ENCODE measurements at places on chromosomes 2 and 18.
A peak's percentile ranks its signal among the peaks of the same experiment; 100 is the strongest.

DNA sequence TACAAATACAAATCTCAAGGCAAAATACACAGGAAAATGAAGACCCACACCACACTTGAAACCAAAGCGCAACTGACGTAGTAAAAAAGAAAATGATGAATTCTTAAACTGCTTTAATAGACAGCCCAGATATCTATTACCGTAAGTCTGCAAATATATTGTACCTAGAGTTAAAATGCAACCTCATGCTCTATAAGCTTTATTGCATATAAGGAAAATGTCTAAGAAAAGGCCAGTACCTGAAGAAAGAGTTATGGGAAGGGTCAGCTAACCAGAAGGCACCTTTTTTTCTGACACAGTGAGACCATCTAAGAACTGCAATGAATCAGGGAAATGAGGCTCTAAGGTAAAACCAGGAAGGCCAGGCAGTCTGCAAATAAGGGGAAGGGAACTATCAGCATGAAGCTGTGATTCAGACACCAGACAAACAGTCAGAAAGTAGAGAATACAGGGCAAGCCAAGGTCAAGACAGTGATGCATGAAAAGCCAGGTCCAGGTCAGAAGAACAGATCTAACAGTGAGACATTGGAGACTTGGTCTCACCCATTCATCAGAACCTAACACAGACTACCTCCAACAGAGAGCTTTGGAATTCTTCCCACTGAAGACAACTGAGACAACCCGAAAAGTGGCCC lies 46.9 kb downstream of the PDE11A start:
- DNase-seq, result no peak

DNA sequence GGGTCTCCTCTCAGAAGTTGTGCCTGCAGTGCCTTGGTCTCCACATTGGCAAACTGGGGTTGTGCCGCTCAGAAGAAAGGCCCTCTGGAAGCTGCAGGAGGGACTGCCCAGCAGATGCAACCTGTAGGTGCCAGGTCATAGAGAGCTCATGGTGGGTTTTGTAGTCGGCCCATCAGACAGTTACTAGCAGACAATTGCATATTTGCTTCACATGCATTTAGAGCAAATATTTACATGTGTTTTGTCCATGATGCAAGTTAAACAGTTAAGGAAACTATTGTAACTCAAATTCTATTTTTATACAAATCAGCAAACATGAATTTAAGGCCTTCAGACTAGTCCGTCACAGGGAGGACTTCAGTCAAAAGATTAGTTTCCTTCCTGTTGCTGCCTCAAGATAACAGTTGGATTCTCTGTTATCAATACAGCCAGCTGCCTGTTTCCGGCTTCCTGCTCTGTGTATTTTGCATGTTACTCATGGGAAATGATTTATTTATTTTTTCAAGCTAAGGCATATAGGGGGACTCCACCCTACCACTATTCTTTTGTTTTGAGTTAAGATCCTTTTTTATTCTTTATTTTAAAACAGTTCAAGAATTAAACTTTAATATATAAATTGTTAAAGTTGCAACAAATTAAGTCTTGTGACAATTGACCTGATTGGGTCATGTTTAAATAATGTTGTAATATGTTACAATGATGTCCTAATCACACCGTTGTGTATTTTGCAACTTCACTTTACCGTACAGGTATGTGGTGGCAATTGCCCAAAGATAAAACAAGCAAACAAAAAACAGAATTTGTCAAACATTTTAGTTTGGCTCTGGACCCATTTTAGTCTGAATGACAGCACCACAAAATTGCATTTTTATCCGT lies 133.5 kb downstream of the SPTBN1 start:
- no peak for DNase-seq

GRCh38 chr2:3762771-3763447 lies 59.5 kb downstream of the DCDC2C start:
- no peak for DNase-seq

GRCh38 chr18:78902795-78903435 lies 76.7 kb upstream of the SALL3 start:
- DNase-seq, result no peak

DNA sequence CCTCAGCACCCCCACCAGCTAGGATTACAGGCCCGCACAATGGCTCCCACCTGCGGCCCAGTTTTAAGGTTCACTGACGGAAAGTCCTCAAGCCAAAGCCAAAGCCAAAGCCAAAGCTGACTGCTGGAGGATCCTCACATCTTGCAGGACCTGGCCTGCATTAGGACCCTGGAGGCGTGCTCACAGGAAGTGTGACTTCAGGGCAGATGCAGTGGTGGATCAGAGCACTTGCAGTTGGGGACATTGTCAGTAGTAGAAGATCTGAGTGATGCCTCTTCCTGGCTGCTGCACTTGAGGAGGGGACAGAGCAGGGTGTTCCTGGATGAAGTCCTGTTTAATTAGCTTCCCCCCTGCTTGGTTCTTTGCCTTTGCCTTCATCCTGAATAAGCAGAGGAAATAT lies 69.0 kb upstream of the ALPP start:
- DNase-seq, result no peak

DNA sequence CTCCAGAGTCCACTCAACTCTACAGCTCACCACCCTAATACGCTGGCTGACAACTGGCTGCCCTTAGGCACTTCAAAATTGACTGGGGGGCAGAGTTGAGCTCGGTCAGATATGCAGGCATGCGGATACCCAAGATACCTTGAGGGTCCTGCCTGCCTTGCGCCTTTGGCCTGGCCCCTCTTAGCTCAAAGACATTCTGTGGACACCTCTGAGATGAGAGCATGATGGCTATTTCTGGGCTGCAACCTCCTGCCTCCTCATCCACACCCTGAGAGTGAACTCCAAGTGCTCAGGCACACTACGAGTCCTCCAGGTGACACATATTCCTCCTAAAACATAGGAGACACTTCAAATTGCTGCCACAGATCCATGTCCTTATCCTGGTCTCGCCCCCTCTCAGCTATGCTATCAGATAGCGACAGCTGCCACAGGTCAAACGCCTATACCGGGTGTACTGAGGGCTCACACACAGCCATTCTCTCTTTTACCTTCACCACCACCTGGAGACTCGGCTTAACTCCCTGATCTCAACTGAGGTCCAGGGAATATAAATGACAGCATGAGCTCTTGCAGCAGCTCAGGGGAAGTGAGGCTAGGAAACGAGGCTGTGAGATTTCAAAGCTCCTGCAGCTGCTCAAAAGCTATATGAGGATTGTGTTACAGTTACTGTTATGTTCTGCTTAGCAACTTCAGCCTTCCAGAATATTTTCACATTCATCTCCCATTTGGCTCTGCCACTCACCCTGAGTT lies 60.5 kb upstream of the TEX51 start:
- no peak for DNase-seq

DNA sequence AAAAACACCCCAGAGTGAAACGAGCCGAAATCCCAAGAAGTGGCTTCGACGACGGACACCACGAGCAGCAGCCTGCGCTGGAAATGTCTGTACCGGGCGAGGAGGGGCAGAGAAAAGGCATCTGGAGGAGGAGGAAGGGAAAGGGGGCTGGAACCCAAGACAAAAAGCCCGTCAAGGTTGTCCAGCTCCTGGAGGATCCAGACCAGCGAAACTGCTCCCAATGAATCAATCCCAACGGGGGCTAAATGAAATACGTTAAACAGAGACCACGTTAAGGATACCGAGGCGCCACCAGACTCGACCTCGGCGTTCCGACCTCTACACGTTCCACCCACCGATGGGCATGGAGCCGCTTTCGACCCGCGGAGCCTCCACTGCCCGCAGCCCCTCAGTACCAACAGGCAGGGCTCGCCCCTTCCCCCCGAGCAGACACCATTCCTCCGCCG lies 400 bp downstream of the CCDC88A start:
- no peak for DNase-seq

DNA sequence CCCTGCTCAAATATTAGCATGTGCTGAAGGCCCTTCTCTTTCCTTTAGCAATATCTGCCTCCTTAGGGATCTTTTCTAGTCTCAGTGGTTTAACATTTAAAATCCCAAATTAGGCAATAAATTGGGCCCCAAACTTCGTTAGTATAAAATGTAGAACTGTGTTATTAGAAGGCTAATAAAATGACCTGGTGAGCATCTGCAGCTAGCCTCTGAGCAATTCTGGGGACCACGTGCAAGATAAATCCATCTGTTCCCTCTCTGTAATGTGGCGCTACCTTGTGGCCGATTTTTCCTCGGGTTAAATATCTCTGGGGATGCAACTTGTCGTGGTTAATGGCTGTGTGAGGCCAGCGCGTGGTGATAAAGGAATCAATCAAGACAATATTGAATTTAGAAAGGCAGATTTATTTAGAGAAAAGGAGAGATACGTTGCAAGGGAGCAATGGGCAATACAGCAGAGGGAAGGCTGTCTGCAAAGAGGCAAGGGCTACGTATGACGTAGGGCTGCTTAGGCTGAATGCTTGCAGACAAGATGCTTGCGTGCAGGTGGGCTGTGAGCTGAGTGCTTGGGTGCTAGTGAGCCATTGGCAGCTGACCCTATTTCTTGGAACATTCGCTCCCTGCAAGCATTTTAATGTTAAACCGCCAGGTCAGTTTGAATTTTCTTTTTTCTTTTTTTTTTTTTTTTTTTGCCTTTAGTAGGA lies 18.5 kb upstream of the IL36G start:
- no peak for DNase-seq

- no peak for DNase-seq
Measured at GRCh38 chr2:193349642-193350041, 1154.9 kb upstream of the TMEFF2 start.

DNA sequence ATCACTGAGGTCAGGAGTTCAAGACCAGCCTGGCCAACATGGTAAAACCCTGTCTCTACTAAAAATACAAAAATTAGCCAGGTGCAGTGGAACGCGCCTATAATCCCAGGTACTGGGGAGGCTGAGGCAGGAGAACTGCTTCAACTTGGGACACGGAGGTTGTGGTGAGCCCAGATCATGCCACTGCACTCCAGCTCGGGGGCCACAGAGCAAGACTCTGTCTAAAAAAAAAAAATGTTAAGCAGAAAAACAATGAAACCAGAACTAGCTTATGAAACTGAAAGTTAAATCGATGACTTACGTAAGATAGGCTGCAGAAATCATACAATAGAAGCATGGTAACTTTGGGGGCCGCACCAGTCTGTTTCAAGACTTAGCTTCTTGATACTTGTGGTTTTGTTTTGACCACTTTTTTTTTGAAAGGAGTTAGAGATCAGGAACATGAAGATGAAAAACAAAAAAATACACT lies 6.2 kb upstream of the GPR155 start:
- peak; percentile 46 for DNase-seq

DNA sequence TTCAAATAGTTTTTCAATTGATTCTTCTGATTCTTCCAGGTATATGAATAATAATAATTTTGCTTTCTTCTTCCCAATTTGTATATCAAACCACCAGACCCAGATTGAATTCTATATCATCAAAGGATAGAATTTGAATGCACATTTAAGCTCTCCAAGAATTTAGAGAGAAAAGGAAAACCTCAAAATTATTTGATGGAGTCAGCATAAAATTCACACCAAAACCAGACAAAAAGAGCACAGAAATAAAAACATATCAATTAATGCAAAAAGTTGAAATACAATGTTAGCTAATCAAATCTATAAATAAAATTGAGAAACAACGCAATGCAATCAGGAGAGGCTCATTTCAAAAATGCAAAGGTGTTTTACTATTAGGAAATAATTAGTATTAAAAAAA lies 248.0 kb upstream of the HS6ST1 start:
- DNase-seq, result no peak

- DNase-seq, result no peak
Measured at GRCh38 chr18:21900605-21901352, 160.2 kb downstream of the MIB1 start.

All from T-helper 2 cell treated with Interferon-gamma antibody and Interleukin-4, amounts not matched to agents 5 μg/mL and 100 μg/mL, for 36 hours (primary cell).